ENCODE measurements at places on chromosomes 13 and 19. TPM values are rescaled to one million over a fixed set of nuclear protein-coding genes. Genes with fewer than 3 reads are reported as not detected.

- peak; percentile 19 for DNase-seq
These were observed 358.3 kb downstream of the KLF5 start for GRCh38 chr13:73417012-73417615.

DNA sequence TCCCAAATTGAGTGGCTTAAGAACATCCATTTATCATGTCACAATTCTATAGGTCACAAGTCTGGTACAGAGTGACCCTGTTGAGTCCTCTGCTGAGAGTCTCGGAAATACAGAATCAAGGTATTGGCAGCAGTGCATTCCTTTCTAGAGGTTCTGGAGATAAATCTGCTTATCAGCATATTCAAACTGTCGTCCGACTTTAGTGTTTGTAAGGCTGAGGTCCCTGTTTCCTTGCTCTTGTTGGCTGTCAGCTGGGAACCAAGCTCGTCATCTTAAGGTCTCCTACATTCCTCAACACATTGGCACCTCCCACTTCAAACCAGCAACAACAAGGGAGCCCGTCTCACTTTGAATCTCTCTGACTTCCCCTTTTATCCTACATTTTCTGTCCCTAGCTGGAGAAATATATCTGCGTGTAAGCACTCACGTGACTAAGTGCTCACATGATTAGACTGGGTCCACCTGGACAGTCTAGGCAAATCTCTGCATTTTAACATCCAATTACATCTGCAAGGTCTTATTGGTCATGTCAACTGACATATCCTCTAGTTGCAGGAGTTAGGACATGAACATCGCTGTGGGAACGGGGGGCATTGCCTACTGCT, 886.8 kb downstream of the PCDH9 start:
- DNase-seq, result no peak

- no peak for DNase-seq
These were observed at the start of gene TMEM238 for GRCh38 chr19:55384131-55384919. Gene TMEM238 (minus strand): TSS chr19:55384292. CDS start chr19:55384259, 33 bp downstream.

DNA sequence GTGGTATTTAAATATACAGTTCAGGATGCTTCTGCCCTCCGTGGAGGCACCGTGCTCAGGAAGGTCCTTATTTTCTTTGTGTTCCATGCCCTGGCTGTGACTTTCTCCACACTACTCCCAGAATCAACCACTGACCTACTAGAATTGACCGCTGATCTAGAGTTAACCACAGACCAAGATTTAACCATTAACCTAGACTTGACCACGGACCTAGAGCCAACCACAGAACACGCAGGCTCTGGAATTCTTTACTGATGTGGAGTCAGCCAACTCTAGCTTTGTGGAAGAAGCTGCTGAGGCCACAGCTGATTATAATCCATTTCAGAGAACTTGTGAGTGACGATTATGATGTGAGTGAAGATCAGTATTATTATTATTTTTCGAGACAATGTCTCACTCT, 18.0 kb downstream of the GTF2F2 start:
- no peak for DNase-seq

- DNase-seq, result no peak
These were observed 202.9 kb downstream of the USP12 start for GRCh38 chr13:26968431-26969341.

GPR12 gene
- total RNA-seq, result not detected

GRCh38 chr13:57725480-57725879, 93.9 kb downstream of the PCDH17 start:
- no peak for DNase-seq

DNA sequence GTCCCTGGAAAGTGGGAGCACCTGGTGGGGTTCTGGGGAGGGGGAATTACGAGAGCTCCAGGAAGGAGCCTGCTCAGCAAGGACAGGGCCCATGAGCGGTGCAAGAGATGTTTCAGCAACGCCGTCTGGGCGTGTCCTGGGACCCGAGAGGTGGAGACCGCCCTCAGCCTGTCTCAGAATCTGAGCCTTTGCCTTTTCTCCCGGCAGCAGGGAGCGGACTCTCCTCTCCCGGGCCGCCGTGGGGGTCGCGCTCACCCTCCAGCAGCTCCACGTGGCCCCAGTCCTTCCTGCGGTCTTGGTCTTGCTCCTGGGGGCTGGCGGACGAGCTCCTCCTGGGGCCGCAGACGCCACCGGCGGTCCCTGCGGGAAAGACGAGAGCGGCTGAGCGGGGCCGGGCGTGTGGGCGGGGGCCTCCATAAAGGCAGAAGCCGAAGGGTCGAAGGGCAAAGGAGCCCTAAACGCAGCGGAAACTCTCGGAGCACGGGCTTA, 714 bp downstream of the POLRMT start:
- peak; percentile 52 for DNase-seq

DCLK1 gene
- 38.1 TPM for total RNA-seq

LMTK3 gene
- 0.14 TPM for total RNA-seq

ZNF470 gene
- 5.2 TPM for total RNA-seq

DNA sequence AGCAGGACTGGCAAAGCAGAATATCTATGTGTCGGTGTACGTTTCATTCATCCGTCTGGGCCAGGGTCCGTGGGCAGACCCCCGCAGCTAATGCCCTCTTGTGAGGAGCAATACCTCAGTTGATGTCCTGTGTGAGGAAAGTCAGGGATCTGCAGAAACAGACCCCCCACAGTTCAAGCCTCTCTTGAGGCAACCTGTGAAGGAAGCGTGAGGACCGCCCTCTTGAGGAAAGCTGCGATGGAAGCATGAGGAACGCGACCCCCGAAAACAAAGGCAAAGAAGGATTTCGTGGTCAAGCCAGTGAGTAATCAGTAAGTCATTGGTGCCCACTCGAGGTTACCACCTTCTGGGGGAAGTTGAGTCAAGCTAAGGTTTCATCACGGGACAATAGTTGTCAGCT, 20.9 kb upstream of the ZNF83 start:
- no peak for DNase-seq

GRCh38 chr13:113928685-113929627, 44.9 kb downstream of the C13orf46 start:
- peak; percentile 21 for DNase-seq

DNA sequence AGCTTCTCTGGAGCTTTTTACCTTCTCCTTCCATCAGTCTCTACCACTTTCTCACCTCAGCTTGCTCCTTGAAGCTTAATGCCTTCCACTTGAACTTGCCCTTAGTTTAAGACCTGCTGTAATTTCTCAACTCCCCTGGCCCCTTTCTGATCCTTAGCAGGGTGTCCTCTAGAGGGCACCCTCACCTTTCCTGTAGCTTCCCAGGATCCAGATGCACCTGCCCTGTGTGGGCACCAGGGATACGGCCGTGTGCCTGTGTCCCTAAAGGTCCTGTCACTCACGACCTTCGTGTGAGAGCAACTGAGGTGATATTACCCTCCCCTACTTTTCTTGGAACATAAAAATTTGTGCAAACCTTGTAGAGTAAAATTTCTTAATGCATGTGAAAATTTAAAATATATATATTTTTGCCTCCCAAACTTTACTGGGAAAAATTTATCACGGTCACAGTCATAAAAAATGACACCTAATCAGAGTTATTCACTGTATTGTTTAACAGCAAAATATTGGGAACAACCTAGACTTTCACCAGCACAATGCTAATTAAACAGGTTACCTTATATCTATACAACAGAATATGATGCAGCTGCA, 46.4 kb downstream of the PSG3 start:
- peak; percentile 76 for DNase-seq

ICAM4 gene
- total RNA-seq, result 0.85 TPM

KIR2DL1 gene
- not detected for total RNA-seq

- no peak for DNase-seq
These were observed 7.7 kb downstream of the PPP1R12C start for GRCh38 chr19:55109527-55110291.

DNA sequence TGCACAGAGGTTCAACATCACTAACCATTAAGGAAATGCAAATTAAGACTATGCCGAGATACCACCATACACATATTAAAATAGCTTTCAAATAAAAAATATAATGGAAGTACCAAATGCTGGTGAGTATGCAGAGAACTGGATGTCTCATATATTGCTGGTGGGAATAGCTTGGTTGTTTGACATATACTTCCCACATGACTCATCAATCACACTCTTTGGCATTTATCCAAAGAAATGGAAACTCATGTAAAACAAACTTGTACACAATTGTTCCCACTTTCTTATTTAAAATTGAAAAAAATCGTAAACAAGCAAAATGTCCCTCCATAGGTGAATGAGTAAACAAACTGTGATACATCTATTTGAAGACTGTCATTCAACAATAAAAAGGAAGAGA, 982.6 kb upstream of the ATXN8OS start:
- DNase-seq, result no peak

POU2F2 gene
- 0.17 TPM for total RNA-seq

NPAS1 gene
- 0.17 TPM for total RNA-seq

PEG3 gene
- 0.68 TPM for total RNA-seq

DNA sequence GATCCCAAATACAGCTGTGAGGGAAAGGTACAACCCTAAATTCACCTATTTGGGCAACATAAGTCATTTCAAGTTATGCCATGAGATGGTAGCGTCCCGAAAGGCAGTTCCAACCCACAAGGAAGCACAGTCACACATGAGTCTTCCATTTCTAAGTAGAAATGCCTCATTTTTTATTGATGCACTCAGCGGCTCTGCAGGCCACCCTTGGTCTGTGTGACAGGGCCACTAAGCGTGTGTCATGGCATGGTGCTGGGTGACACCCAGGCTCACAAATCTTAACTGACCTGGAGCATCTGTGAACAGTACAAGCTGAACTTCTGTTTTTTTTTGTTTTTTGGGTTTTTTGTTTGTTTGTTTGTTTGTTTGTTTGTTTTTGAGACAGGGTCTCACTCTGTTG, 15.1 kb downstream of the RAB20 start:
- DNase-seq, result no peak

GRCh38 chr19:31594701-31595100, 245.5 kb upstream of the TSHZ3 start:
- DNase-seq, result no peak

DNA sequence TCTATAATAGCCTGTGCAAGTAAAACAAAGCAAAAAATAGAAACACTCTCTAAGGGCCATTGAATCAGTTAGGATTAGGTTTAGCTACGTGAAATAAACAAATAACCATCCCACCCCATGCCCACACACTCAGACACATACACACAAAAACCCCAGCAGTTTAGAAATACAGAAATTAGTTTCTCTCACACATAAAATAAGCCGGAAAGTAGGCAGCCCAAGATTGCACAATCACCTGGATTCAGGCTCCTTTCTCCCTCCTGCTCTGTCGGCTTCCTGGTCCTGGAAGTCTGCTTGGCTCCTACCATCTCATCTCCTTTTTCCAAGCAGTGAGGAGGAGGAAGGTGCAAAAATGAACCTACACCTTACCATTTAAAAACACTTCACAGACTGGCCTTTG, 22.6 kb upstream of the USP12 start:
- DNase-seq, result no peak

PSG7 gene
- not detected for total RNA-seq

DNA sequence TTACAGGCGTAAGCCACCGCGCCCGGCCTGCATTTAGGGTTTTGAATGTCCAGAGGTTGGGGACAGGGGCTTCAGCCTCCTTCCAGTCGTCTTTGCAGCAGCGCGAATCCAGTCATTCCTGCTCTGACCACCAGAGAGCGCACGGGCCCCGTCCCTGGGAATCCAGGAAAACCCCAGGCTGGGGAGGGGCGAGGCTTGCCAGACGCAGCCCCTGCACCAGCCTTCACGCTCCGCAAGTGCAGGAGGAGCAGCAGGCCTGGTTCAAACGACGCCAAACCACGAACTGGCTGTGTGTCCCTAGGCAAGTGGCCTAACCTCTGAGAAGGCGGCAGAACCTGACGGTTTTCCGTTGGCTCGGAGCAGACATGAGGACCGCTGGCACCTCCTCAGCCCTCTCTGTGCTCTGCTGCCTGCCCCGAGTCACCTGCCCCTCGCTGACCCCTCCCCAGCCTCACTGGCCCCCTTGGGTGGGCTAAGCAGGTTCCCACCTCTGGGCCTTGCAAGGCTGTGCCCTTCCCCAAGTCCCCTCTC, 2.0 kb upstream of the RNF126 start:
- DNase-seq, result peak; percentile 87

DNA sequence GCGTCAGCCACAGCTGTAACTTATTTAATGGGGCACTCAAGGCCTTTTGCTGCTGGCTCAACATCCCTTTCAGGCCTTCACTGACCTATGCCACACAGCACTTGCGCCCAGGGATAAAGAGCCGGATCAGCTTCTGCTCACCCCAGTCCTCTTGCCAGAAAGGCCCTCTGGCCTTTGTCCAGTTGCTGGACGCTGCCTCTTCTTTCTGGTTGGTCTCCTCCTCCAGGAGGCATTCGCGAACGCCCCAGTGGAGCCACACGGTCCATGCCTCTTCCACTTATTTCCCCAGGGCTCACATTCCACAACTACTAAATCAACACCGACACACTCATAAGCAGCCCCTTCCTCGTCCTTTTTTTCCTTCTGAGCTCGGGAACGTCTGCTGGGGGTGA, 3.7 kb upstream of the ZNF329 start:
- peak; percentile 54 for DNase-seq

AZU1 gene
- not detected for total RNA-seq

All from dermis blood vessel endothelial cell (primary cell).